ENCODE measurements at places on chromosomes 11 and 22.
A peak's percentile ranks its signal among the peaks of the same experiment; 100 is the strongest.

DNA sequence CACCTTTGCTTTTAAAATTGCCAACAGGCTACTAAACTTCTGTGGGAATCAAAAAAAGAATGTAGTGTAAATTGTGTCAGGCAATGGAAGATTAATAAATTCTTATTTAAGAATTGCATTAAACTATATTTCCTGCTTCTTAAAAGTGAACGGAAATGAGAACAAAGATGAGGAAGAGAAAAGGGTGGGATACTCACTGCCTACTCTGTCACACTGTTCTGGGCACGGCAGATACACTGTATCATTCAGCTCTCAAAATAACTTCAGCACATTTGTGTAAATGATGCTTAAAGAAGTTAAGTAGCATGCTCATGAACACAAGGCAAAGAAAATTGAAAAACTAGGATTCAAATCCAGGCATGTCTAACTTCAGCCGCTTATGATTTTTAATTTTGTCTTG lies 218.7 kb downstream of the DCDC1 start:
- no peak for DNase-seq

DNA sequence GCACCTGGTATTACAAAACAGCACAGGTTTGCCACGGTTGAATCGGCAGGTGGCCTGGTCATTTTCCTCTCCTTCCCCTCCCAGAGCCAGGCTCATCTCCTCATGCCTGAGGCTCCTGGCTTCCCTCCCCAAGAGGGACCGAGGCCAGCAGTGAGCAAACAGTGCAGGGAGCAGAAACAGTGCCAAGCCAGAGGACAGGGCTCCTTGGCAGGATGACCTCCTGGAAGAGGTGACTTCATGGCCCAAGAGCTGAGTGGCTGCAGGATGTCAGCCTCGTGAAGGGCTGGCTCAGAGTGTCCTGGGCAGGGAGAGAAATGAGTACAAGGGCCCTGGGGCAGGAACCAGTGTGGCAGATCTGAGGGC lies 22.8 kb upstream of the PPFIA1 start:
- DNase-seq: no peak

- peak; percentile 55 for DNase-seq
Measured at GRCh38 chr11:41921746-41922390, 462.4 kb upstream of the LRRC4C start.

GRCh38 chr11:44307340-44308099 lies 2.4 kb downstream of the ALX4 start:
- DNase-seq: no peak

- no peak for DNase-seq
Measured at GRCh38 chr22:50105208-50106100, 15.6 kb downstream of the MOV10L1 start.

GRCh38 chr11:62602141-62603071 lies 741 bp upstream of the MTA2 start:
- DNase-seq: no peak

- no peak for DNase-seq
Measured at GRCh38 chr22:19888131-19888746, 33.6 kb upstream of the GNB1L start.

DNA sequence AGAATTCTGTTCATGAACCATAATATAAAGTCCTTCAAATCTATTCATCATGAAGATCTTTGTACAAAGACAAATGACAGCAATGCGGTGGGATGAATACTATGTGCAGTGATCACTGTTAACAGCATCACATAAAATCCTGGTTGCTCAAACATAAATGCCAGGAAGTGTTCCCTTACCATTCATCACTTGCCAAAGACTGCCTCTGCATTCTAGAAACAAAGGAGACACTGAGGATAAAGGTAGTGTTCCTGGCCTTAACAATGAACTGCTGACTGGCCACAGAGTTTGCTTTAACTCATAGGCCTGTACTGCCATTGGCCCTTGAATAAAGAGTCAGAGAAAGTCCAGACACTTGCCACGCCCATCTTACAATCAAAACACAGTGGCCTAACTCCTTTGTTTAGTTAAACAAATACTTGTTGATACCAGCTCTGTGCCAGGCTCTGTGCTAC lies 29.5 kb downstream of the C2CD3 start:
- no peak for DNase-seq

- no peak for DNase-seq
Measured at GRCh38 chr22:40610329-40610850, 26.1 kb downstream of the MRTFA start.

DNA sequence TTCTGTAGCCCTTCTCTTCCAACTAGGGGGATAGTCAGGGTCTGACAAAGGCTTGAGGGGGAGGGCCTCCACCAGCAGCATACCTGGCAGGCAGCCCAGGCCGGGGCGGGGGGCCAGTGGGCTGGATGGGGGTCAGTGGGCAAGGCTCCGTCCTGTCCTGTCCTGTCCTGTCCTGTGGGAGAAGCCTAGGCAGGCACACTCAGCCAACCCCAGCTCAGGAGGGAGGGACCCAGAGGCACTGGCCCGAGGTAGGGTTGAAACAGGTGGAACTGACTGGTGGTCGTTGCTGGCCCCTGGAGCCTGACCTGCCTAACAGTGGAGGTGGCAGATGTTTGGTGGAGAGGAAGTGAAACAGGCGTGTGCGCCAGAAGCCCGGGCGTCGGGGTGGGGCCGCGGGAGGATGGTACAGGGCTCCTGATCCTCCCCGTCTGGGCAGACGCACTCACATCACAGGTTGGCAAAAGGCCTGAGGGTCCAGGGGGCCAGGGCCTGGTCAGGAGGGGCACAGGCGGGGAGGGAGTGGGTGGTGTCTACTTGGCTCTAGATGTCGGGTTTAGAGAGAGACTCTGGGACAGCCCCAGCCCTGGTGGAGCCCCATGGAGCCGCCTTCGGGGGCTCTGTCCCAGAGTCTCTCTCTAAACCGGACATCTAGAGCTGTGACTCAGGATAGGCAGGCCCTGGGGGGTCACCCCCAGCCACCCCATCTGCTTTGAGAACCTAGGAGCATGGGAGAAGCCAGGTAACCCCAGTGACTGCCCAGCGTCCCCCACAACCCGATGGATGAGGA lies 32.5 kb upstream of the GRAMD4 start:
- DNase-seq: no peak

DNA sequence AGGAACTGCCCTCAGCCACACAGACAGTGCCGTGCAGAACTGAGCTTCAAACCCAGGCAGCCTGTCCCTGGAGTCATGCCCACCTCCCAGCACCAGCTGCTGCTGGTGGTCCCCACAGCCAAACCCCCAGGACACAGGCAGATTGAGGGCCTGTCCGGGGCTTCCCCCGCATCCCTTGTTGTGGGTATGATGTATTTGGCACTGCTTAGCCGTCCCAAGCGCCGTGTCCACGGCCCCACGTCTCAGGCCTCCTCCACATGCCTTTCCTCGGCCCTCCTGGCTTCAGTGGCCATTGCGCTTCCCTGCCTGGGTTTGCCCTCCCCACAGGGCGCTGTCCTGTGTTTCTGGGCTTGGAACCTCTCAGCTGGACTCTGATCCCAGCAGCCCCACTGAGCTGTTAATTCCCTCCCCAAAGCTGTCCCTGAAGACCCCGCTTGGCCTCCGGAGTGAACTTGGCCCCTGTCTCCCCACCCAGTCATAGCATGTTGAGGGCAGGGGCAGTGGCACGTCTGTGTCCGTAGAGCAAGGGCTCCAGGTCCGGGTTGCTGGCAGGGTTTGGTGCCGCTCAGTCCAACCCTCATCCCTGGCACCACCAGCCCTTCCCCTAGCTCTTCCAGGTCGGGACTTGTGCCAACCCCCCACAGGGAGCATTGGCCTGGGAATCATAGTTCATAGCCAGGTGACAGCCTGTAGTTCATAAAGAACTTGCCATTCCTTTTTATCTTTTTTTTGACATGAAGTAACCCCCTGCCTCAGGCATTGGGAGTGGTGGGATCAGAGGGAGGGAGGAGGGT lies 34.5 kb upstream of the TEF start:
- DNase-seq: no peak

- DNase-seq: no peak
Measured at GRCh38 chr11:69437001-69437875, 44.2 kb upstream of the LINC01488 start.

DNA sequence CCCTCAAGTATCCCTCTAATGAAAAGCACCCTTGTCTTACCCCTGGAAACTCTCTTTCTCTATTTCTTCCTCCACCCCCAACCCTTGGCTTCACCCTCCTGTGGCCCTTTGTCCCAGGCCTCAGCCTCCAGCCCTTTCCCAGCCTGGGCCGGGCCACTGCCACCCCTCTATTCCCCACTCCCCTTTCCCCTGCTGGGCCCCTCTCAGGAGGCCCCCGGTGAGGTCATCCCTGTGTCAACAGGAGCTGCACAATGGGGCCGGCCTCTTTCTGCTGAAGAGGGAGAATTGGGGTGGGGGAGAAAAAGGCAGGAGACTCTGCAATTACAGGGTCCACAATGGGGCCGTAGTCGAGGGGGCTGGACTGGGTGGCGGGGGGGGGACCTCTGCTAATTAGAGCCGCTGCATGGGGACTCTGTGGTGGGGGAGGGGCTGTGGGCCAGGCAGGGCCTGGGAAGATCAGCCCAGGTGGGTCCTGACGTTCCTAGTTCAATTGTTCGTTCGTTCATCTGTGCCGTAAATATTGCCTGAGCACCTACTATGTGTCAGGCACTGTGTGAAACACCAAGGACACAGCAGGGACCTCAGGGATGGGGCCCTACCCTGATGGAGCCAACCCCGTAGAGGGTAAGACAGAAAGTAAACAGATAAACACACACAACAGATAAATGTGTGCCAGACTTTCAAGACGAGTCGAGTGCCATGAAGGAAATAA lies 18.5 kb upstream of the MPPED1 start:
- no peak for DNase-seq

DNA sequence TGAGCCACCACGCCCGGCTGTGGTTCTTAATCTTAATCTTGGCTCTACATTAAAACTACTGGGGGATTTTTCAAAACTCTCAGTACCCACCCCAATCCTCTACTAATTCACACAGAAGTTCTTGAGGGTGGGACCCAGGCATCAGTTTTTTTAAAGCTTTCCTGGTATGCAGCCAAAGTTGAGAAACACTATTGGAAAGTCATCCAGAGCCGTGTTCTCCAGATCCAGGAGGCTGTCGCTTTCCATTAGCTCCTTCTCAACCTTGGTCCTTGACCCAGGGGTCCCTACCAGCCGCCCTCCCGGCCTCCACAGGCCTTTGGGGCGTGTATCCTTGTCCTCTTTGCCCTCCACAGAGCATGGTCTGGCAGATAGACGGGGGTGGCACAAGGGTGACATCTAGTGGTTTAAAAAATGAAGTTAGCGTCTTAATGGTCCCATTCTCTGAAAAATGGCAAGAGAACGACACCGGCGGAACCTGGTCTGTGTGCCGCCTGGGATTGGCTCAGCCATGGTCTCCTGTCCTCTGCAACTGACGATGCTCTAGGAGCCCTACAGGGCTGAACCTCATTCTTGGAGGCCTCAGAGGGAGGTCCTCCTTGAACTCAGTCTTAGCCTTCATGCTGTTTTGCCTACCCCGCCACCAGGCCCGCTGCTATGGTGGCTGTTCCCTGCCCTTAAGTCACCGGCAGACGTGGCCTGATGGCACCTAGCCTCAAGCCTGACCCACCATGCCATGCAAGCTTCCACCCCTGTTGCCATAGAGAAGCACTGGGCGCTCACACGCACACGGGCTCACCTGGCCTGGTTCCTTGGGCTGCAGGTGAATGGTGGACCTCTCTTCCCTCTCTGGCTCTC lies 152.0 kb upstream of the SYN3 start:
- DNase-seq: no peak

DNA sequence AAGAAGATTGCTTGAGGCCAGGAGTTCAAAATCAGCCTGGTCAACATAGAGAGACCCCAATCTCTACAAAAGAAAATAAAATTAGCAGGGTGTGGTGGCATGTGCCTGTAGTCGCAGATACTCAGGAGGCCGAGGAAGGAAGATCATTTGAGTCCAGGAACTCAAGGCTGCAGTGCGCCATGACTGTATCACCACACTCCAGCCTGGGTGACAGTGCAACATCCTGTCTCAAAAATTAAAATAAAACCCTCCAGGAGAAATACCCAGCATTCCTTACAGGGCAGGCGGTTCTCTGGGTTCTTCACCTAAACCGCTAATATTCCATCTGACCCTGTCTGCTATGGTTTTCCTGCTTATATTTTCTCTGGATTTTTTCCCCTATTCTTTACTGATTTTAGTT lies 13.5 kb downstream of the TCF20 start:
- no peak for DNase-seq

GRCh38 chr22:17303840-17304779 lies 65.2 kb upstream of the CECR2 start:
- DNase-seq: no peak

GRCh38 chr22:22084089-22084711 lies 101.6 kb upstream of the TOP3B start:
- DNase-seq: no peak

GRCh38 chr11:96736601-96737000 lies 346.8 kb downstream of the JRKL start:
- DNase-seq: no peak

GRCh38 chr11:107472966-107473365 lies 15.3 kb upstream of the CWF19L2 start:
- no peak for DNase-seq

DNA sequence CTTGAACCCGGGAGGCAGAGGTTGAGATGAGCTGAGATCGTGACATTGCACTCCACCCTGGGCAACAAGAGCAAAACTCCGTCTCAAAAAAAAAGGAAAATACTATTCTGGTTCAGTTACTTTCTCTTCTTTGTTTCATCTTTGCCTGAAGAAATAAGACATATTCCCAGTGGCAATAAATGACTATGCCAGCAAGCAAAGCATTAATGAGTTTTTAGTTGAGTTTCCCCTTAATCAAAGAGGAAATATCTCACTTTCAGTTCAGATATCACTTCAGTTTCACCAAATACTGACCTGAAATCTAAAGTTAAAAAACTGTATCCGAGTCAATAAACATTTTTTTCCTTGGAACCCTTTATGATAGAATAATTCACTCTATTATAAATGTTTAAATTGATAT lies 10.4 kb downstream of the PISD start:
- DNase-seq: no peak

GRCh38 chr11:117369534-117369933 lies 41.9 kb downstream of the CEP164 start:
- no peak for DNase-seq

GRCh38 chr11:72573072-72573854 lies 101.0 kb downstream of the PDE2A start:
- DNase-seq: no peak

DNA sequence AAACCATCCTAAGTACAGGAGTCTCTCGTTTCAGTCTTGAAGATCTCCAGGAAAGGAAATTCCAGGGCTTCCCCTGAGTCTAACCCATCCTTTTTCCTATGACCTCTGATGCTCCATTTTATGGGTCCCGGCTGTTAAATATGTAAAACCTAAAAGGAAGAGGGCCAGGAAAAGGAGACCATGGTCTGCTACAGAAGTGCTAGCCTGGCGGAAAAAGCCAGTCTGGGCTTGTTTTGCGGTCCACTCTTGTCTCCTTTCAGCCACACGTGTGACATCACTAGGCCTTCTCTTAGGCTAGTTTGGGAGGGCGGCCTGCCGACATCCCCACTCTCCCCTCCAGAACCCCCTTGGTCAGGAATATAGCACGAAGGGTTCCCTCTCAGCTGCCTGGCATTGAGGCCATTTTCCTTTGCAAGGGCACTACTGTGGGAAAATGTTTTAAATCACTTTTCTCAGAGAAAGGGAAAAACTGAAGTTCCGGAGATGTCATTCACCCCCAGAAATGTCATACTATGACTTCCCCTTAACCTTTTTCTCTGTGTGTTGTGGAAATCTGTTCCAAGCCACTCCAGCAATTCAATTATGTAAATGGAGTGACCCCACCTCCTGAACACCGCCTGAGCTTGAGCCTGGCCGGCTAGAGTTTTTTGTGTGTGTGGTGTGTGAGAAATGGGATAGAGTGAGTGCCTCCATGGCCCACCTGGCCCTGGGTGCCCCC lies 86.9 kb downstream of the UBASH3B start:
- no peak for DNase-seq

- no peak for DNase-seq
Measured at GRCh38 chr11:61960532-61960931, 6.9 kb downstream of the FTH1 start.
